Thyroid gland (tissue), 4 donors: ENCODE measurements at places on chromosomes 13 and 19.

DNA sequence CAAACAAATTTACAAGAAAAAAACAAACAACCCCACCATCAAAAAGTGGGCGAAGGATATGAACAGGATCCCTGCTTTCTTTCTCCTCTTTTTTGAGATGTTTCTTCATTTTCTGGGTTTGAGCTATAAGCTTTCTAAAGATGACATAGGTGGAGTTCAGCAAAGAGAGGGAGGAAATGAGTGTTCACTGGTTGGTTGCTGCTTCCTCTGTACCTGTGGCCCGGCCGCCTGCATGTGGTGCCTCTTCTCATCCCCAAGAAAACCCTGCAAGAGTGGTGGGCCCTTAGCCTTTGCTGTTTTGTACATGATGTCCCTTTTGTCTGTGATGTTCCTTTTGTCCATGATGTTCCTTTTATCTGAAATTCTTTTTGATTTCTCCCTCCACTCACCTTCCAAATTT, 178.4 kb upstream of the SERP2 start:
- DNase-seq = no peak

DNA sequence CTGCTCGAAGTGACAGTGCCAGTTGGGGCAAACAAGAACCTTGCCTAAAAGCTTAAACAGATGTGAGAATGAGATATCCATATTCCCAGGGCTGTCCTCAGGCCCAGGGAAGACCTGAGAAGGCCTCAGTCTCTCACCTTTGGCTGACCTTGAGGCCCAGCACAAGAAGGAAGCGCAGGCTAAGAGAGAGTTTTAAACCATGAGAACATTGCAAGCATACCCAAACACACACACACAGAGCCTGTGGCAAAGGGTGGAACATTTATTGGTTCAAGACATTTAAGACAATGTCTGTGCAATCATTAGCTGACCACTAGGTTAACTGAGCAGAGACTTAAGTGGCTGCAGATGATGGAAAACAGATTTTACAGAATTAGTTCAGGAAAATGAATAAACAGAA, 248.2 kb downstream of the NBEA start:
- no peak for DNase-seq

GRCh38 chr13:36857253-36857652, 38.2 kb downstream of the RFXAP start:
- no peak for DNase-seq

GRCh38 chr13:27556109-27556508, 64.2 kb downstream of the LNX2 start:
- no peak for DNase-seq

DNA sequence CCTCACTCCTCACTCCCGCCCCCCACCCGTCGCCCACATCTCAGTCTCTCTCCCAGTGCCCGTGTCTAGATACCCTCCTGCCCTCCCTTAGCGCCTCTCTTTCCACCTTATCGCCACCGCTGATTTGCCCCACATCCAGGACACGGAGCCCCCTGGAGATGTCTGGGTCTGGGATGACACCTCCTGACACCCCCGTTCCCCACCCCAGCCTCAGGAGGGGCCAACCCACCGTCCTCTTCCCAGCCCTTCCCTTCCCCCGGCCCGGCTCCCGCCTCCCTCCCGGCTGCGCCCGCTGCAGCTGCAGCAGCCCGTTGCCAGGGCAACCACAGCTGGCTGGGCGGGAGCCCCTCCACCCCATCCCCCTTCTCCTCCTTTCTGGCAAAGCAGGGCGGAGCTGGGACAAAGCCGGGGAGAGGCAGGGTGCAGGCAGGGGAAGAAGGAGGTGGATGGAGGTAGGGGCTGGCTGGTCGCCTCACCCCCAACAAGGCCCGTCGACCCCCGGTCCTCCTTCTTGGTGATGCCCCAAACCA, 13.5 kb downstream of the DPF1 start:
- DNase-seq = peak; percentile 18

GRCh38 chr19:40245506-40246128, 19.1 kb upstream of the CCNP start:
- no peak for DNase-seq

- DNase-seq = peak; percentile 24
Observed at GRCh38 chr13:97369261-97369893, 64.6 kb upstream of the RAP2A start.

GRCh38 chr19:39036581-39036980, 4.2 kb upstream of the FBXO27 start:
- DNase-seq = no peak

DNA sequence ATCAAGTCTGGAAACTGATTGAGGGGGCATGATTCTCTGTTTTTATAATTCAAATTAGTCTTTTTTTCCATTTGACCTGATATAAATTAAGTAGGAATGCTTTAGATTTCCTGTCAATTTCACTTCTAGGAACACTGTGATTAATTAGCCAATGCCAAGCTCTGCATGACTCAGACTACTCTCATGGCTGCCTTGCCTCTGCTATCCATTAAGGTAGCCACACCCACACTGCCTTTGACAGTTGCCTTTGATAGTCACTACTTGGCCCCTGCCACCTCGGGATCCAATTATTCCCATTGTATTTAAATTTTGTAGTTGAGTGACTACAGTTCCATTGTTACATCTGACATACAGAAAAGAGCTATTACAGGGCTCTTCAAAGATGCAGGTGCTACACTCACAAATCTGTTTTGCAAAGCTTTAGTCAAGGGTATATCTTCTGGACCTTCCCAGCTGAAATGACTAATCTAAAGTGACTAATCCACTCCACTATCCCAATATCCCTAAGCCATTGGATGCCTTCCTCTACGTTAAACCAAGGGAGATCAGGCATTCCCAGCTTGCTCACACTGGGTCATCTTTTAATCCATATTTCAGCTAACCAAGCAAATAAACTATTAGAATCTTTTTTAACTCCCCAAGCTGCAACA, 1193.1 kb upstream of the MIR17HG start:
- DNase-seq = no peak

- no peak for DNase-seq
Observed at GRCh38 chr13:31000889-31001288, 68.4 kb downstream of the TEX26 start.

DNA sequence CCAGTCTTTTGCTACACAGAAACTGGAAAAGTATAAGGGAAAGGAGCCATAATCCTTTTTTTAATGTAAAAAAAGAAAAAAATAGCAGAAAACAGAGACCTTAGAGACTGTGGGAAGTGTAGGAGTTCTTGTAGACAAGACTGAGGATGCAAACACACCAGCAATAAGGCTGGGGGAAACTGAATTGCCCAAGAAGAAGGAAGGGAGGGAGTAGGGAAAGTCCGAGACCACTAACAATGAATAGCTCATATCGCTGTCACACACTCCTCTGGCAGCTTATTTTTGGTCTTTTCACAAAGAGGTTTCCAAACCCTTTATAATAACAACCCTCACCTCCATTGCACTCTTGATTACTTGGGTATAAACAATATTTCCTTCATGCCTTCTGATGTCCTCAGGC, 952.0 kb downstream of the SLITRK5 start:
- no peak for DNase-seq

DNA sequence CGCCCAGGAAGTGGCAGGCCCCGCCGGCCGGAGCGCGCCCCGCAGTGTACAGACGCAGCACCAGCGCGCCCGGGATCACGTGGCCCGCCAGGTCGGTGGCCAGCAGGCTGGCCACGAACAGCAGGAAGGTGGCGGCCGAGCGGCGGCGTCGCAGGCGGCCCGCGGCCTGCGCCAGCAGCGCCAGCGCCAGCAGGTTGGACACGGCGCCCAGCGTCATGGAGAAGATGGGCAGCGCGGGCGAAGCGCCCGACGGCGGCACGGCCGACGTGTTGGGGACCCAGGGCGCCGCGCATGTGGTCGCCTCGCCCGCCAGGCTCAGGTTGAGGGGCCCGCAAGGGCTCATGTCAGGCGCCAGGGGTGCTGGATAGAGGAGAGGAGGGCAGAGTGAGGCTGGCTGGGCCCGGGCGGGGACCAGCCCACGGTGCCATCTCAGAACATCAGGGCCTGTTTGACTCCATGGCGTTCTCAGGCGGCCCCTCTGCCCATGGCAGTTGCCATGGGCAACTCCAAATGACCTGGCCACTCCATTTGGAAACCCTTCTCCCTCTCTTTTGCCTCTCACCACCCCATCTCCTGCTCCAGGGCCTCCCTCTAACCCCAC, 1.1 kb downstream of the PTGER1 start:
- DNase-seq = peak; percentile 30

DNA sequence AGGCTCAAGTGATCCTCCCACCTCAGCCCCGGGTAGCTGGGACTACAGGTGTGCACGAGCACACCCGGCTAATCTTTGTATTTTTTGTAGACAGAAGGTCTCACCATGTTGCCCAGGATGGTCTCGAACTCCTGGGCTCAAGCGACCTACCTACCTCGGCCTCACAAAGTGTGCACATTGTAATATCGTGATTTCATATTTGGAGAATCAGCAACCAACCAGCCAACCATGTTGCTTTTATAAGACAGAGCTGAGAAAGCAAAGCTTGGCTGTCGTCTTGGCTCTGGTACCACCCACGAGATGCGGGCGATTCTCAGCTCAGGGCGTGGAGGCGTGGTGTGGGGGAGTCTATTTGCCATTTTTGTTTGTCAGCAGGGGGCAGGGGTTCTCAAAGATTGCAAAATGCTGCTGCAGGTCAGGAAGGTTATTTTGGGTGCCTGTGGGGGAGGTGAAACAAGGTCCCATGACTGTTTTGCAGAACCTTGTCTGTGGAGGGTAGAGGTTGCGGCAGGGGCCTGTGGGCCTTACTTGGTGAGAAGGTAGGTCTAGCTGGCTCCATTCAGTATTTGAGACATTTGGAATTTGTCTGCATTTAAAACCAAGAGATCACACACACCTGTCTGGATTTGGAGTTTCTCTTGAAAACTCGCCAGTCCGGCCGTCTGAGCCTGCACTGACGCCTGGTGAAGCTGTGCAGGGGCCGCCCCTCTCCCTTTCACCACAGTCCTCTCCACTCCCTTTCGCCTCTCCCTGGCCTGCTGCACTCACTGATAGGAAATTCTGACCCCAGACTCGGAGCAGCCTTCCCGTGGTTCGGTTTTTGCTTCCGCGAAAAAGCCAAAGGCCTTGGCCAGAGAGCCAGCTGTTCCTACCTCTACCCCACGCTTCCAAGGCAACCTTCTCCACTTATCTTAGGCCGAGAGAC, 15.4 kb downstream of the TNFAIP8L1 start:
- no peak for DNase-seq

- no peak for DNase-seq
Observed at GRCh38 chr19:17469092-17469480, 1.2 kb upstream of the SLC27A1 start.

GRCh38 chr19:1455002-1455335, 5.0 kb downstream of the APC2 start:
- no peak for DNase-seq

DNA sequence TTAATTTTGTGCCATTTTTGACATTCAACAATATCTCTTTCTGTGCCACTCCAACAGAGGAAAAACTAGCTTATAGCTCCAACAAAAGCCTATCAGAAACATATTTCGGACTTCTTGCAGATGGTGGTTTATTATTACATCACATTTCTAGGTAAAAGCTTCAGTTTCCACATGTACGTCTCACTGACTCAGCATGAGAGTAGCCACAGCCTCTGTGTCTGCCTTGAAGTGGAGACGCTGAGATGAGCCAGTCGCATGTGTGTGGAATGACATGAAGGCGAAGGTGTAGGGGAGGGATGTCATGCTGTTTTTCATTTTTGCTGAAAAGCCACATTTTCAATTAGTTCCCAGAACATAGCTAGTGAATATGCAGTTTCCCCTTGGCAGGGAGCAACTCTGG, 598.6 kb downstream of the EFNB2 start:
- no peak for DNase-seq

- DNase-seq = no peak
Observed at GRCh38 chr13:44465318-44465717, 91.7 kb downstream of the SERP2 start.

GRCh38 chr19:58364146-58364545, 1.6 kb upstream of the ZNF497 start:
- no peak for DNase-seq

DNA sequence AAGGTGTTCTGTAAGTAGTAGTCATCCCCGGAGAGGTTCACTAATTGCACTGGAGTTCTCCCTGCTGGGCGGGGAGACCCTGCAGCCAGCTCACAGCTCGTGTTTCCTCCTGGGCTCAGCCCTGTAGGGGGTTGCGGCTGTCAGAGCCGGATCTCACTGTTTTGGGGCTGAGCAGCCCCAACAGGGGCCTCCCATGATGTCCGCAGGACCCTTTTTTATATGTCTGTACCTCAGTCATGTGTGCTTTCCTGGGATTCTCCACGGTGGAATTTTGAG, 130.2 kb upstream of the MCF2L start:
- DNase-seq = no peak

GRCh38 chr13:113722921-113723320, 36.1 kb upstream of the TMEM255B start:
- no peak for DNase-seq

GRCh38 chr19:10091370-10091687, 5.2 kb downstream of the SHFL start:
- no peak for DNase-seq

- no peak for DNase-seq
Observed at GRCh38 chr19:15253061-15253460, 20.8 kb upstream of the EPHX3 start.

DNA sequence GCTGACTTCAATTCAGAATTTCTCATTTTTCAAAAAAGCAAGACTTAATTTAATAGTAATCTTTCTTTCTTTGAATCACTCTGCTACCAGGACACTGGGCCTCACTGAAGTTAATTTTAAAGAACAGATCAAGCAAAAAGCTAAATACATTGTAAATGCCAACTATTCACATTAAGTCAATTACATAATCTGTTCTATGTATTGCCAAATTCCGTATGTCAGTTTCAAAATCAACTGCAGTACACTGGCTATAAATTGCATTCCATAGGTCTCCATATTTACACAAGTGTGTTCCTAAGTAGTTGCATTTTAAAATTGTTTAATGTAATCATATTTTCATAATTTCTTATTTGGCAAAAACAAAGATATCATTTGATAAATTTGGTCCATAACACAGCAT, 10.1 kb downstream of the FOXO1 start:
- no peak for DNase-seq

GRCh38 chr19:39709026-39709872, 5.0 kb downstream of the LGALS14 start:
- DNase-seq = no peak

GRCh38 chr19:55489711-55490477, 1.7 kb downstream of the SSC5D start:
- DNase-seq = no peak

DNA sequence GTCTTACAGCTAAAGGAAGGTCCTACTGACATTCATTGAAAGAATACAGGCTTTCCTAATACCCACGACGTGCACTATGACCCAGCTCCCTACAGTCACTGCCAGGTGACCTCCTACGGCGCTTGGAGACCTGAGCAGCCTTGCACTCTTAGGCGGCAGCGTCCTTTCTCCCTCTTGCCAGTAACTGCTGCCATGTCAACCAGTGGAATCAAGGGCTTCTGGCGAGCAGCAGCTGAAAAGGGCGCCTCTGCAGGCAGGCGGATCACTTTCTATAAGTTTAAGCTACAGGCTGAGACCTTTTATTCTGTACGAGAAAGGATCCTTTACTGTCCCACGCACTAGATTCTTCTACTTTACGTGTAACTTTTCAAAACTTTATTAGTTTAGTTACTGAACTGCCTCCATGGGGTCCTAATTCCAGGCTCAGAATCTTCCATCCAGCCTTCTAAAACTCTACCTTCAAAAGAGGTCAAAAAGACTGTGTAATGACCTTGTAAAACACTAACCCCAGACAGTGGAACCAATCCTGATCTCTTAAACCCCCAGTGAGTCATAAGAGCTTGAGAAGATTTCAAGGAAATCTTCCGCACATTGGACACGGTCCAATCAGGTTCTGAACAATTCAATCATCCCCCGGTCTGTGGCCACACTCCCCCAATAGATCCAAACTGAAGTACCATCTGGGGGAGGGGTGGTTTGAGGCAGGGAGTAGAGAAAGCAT, 1.9 kb downstream of the KCTD12 start:
- DNase-seq = peak; percentile 51

GRCh38 chr13:43293986-43294385, 270.6 kb downstream of the DNAJC15 start:
- no peak for DNase-seq
